Activated B cell treated with CpG ODN at 0.5 μM for 24 hours (primary cell): ENCODE measurements at places on chromosomes 11 and 22.

- DNase-seq = no peak
Measured at GRCh38 chr11:120216426-120217102, 5.7 kb downstream of the OAF start.

- DNase-seq = no peak
Measured at GRCh38 chr22:24893341-24894070, 53.0 kb downstream of the LHFPL7 start.

- DNase-seq = no peak
Measured at GRCh38 chr22:49848690-49849160, 4.9 kb upstream of the ZBED4 start.

- no peak for DNase-seq
Measured at GRCh38 chr22:19819911-19820879, 34.5 kb downstream of the GNB1L start.

GRCh38 chr11:8649361-8649760, 33.1 kb downstream of the TRIM66 start:
- no peak for DNase-seq
